ENCODE measurements at places on chromosomes 4 and X.

- DNase-seq = no peak
Measured at GRCh38 chr4:28523681-28524190, 1663.1 kb downstream of the STIM2 start.

DNA sequence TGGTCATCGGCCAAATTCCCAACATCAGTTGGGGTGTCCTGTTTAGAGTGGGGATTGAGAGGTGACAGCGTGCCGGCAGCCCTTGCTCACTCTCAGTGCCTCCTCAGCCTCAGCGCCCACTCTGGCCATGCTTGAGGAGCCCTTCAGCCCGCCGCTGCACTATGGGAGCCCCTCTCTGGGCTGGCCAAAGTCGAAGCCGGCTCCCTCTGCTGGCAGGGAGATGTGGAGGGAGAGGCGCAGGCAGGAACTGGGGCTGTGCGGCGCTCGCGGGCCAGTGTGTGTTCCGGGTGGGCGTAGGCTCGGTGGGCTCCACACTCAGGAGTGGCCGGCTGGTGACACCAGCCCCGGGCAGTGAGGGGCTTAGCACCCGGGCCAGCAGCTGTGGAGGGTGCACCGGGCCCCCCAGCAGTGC, 7.1 kb upstream of the CENPU start:
- DNase-seq = no peak

DNA sequence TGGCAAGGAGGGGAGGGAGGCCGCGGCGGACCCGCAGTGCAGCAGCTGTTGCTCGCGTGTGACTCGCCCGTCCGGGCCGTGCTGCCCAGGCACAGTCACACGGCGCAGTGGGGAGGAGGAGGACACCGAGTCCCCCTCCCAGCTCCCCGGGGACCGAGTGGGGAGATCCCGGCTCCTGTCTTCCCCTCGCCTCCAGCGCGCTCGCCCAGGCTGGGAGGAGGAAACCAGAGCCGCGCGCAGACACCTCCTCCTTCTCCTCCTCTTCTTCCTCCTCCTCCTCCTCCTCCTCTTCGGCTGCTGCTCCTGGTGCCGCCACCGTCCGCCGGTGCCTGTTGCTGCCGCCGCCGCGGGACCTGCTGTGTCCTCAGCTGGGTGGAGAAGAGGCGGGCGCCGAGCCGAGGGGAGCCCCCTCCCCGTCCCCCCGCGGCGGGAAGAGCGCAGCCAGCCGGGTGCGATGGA, at the start of gene TBC1D1:
Gene TBC1D1, plus strand, starts transcription at position 284 of the 459 bp plus-strand sequence. CDS start 11,012 bp downstream, outside the sequence.
- DNase-seq = peak; percentile 21

DNA sequence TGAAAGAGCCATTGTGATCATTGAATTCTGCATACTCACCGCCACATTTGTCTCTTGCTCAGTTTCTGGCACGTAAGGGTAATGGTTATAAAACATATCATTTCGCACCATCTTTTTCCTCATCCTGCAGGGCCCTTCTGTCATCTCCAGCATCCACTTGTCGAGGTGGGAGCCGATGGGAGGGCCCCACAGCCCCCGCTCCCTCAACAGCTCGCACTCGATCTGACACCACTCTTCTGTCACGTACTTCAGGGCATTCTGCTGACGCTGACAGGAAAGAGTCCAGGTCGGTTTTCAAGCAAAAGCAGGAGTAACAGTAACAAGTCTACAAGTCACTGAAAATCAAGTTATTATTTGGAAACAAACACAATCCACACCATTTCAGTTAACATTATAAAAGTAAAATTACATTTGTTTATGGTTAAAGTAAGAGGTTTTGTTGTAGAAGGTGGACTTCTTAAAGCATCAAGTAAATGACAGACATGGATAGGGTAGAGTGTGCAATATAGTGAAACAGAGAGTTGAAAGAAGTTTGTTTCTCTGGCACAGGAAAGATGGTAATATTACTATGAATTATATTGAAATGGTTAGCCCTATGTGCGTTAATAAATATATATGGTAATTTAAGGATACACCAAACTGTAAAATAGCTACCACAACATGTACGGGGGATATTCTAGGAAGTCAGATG, 150.6 kb downstream of the CDS1 start:
- no peak for DNase-seq

DNA sequence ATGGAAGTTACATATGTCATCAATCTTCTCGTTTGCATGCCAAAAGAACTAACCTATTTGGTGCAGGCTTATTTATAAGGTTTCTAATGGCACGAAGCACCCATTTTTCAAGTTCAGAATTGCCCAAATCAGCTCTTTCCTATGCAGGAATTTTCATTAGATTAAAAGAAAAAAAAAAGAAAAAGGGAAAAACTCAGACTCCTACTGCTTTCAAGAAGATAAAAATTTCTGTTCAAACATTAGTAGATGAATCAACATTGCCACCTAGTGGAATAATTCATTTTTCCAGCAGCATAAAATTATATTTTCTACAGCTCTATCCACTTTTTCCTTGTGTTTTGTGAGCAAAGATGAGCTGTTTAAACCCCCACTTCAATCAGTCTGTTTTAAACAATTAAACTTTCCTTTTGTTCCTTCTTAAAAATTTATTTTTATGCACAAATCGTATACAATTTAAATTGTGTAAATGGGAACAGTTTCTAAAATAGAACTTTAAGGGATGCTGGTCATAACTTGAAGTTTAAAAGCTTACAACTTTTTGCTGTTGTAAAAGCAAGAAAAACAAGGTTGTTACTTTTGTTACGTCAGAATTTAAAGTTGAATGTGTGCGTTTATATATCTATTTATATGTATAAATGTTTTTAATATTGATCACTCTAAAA, 309.9 kb downstream of the ARAP2 start:
- DNase-seq = no peak

- DNase-seq = no peak
Measured at GRCh38 chr4:82467471-82467870, 37.1 kb downstream of the ENOPH1 start.

DNA sequence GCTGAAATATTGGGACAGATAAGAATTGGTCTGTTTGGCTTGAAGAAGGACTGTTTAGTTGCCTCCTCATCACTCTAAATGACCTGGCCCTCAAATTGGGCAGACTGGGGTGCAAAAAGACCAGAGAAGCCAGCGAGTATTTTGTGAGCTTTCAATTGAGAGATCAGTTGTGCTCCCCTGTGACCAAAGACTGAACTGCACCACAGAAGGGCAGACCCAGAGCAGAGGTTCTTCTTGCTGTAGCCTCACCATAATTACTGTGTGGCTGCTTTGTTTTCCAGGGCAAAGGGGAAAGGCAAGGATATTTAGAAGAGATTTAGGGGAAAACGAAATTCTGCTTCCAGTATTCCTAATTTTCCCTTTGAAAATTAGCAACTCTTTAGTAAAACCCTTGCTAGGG, 104.0 kb upstream of the MBNL3 start:
- no peak for DNase-seq

- DNase-seq = no peak
Measured at GRCh38 chr4:39706334-39706733, 8.4 kb downstream of the UBE2K start.

GRCh38 chr4:8848507-8849265, 23.0 kb downstream of the HMX1 start:
- no peak for DNase-seq

- no peak for DNase-seq
Measured at GRCh38 chr4:153292897-153293741, 51.4 kb upstream of the MND1 start.

- DNase-seq = no peak
Measured at GRCh38 chr4:187558391-187558790, 437.2 kb upstream of the ZFP42 start.

DNA sequence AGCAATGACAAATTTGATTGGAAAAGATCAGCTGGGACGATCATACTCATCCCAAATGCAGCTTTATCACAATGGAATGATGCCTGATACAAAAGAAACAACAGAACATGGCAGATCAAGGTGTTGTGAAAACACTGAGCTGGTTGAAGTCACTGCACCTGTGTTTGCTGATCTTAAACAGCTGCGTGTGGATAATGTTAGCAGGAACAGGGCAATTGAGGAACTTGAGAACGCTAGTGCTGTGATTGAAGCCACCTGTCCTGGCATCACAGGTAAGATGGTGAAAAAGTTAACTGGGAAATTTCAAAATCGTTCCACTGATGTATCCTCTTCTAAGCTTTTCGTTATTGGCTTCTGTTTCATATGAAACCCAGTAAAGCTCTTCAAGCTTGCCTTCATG, 27.4 kb upstream of the SOD3 start:
- no peak for DNase-seq

DNA sequence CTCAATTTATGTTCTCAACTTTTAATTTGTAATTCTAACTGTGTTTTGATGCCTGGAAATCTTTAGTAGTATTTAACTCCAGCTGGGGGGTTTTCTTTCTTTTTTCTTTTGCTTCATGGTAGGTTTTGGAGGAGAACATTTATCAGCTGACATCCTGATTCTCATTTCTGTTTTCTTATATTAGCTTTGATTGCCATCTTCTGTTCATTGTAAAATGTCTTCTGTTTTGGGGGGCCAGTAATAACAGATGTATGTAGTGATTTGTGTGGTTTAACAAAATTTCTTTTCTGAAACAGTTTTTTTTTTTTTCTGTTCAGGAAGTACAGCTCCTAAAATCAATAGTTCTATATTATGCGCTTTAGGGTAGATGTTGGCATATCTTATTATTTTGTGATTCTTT, 182.2 kb downstream of the GABRB1 start:
- DNase-seq = no peak

- DNase-seq = no peak
Measured at GRCh38 chrX:43552156-43552555, 103.9 kb upstream of the MAOA start.

DNA sequence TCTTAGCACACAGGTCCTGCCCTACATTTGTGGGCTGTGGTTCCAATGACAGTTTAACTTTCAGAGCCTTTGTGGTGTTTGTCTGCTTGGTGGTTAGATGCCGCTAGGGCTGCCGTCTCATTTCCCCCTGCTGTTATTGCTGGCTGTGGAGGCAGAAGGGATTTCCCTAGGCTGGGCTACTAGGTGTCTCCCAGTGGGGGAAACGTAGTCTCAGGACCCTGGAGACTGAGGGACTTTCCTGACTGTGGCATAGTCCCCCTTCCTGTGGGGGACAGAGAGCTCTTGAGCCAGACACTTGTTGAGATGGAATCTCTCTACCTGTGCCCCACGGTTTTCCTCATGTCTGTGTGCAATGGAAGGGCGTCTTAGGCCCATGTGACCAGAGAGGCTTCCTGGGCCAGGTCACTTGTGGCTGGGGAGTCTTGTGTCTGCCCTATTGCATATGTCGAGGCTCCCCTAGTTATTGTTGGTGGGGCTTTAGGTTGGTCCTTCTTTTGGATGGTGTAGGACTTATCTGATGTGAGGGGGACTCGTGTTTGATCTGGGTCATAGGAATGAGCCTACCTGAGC, 68.2 kb downstream of the ARHGAP10 start:
- peak; percentile 26 for DNase-seq

GRCh38 chrX:129791961-129792570, 12.3 kb downstream of the SASH3 start:
- DNase-seq = no peak

GRCh38 chr4:163331629-163332376, 593 bp downstream of the NPY1R start:
- DNase-seq = no peak

DNA sequence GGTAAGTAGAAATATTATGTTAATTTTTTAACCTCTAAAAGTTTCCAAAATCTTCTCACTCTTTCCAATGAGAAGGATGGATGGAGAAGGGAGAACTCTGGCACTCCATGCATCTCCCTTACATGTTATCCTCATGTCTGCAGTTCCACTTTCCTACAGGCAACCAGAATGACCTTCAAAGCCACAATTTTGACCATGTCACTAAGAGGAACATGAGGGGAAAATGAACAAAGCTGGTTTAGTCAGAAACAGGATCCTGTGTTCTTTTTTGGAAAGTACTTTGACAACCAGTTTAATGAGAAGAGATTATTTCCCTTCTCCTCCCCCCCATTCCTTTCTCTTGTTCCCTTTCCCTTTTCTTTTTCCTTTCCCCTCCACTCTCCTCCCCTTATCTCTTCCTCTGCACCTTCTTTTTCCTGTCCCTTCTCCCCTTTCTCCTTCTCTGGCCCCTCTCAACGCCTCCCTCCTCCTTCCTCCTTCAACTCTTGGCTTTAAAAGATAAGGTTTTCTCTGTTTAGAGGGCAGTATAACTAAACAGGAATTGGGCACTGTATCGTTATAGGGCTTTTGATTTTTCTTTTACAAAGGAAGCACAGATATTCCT, 42.5 kb downstream of the DTHD1 start:
- DNase-seq = no peak

DNA sequence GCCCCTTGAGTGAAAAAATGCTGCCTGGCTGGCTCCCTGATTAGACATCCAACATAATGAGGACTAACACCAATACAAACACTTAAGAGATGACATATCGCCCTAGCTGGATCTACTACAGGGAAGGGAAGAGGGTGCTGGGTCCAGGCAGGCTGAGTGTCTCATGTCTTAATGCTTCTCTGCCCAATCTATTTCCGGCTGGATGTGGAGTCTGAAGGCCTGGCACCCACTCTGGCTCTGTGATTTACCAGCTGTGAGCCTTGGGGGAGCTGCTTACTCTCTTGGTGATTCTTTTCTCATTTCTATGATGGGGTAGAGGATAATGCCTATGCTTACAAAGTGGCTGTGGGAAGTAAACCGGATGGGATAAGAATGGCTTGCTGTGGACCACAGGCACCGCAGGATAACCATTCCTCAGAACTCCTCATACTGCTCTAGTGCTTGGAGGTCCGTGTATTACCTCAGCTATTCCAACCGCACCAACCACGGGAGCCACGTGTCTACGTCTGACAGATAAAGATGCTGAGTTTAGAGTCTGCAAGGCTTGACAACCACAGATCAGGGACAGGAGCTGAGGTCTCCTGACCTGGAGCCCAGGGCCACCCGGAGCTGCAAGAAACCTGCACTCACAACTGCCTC, 161.7 kb downstream of the AFAP1 start:
- DNase-seq = no peak

GRCh38 chrX:22634083-22634482, 361.4 kb downstream of the CBLL2 start:
- no peak for DNase-seq

DNA sequence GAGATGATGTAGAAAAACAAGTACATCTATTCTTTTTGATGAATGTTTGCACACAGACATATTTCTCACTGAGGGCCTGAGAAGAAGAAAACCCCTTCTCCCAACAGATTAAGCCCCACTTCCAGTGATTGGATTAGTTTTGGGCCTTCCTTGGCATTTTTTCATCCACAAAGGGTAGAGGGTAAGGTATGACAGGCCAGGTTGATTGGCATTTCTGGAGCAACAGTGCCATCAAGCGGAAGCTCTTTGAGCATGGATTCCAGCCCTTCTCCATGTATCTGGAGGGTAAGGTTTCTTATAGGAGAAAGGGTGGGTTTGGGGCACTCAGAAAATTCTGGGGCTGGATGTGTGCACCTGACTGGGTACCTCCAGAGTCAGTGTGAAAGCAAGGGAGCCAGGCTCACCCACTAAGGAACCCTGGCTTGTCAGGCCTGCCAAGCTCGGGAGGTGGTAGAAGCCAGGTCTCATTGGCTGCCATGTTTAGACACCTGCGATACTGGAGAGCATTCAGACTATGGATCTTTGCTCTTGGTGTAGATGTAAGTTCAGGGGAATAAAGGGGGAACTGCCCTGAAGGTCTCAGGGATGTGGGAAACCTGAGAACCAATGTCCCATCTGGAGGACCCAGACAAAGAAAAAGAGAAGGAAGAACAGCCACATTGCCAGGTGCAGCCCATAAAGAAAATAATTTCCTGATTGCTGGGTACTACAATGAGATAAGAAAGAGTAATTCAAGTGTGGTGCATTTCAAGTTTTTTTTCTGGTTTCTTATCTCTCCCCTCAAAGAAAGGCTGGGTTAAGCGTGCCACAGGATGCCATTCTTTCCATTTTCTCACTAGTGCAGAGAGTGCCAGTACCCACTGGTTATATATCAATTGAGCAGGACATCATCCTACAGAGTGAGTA, 222.3 kb upstream of the AGTR2 start:
- no peak for DNase-seq

- no peak for DNase-seq
Measured at GRCh38 chr4:53786632-53787031, 195.3 kb upstream of the LNX1 start.
